Stimulated activated CD8-positive, alpha-beta memory T cell treated with anti-CD3 and anti-CD28 coated beads, Interleukin-7, amount 100 ng/mL, for 24 hours (primary cell): ENCODE measurements at places on chromosomes 6 and 20.

DNA sequence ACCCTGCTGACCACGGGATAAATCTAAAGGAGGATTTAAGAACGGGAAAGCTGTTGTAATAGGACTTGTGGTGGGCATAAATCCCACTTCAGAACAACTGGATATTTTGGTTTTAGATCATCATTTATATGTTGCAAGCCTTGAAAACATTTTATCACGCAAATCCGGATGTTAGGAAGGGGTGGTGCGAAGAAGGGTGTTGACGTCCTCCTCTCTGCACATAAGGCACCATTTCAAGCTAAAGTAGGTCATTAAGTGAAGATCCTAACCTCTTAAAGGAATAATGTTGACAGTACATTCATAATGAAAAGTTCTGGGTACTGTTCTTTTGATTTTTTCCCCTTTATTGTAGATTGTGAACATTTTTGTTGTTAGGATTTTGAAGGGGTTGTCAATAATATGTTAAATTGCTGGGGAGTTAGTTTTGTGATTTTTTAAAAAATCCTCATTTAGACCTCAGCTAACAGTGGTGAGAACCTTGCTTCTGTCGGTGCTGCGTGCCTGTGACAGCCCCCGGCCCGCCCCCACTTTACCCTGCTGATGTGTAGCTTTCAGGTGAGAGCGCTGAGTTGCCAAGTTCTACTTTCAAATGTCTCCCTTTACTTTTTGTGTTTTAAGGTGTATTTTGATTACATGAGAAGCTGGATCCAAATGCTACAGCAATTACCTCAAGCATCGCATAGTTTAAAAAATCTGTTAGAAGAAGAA lies 88.8 kb downstream of the MAP3K4 start:
- DNase-seq, result no peak

DNA sequence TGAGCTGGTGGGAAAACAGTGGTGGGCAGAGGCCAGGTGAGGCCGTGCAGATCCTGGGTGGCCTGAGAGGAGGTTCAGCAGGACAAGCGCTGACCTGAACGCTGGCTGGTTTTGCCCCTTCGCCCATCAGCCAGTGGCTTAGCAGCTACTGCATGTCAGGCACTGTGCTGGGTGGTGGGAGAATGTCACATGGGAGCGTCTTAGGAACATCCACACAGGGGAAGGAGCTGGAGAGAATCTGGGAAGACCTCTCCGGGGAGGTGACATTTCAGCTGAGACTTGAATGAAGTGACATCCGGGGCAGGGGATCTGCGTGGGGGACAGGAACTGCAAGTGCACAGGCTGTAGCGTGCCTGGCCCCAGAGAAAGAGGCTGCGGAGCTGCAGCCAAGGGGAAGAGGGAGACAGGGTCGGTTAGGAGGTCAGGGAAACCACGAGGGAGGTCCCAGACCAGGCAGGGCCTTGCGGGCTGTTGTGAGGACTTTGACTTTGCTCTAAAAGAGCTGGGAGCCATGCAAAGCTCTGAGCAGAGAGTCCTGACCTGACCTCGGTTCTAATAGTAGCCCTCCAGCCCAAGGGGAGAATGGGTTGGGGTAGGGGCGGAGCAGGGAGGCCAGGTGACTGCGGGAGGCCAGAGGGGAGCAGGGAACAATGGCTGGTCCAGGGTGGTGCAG lies 156.8 kb upstream of the PTPN1 start:
- DNase-seq, result no peak

DNA sequence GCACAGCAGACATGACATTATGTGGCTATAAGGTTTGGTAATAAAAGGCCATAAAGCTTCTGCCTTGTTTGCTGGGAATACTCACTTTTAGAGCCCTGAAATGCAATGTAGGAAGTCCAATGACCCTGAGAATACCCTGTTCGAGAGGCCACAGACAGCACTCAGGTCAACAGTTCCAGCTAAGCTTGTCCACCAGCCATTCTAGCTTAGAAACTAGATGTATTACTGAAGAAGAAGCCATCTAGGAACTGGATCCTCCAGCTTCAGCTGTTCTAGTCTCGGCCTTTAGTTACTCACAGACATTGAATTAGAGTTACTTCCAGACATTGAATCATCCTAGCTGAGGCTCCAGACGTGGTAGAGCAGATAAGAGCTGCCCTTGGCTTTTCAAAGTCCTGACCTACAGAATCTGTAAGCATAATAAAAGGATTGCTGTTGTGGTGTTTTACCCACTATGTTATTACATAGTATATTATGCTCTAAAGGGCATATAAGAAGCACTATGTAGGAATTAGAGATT lies 84.9 kb downstream of the MMS22L start:
- DNase-seq, result no peak

DNA sequence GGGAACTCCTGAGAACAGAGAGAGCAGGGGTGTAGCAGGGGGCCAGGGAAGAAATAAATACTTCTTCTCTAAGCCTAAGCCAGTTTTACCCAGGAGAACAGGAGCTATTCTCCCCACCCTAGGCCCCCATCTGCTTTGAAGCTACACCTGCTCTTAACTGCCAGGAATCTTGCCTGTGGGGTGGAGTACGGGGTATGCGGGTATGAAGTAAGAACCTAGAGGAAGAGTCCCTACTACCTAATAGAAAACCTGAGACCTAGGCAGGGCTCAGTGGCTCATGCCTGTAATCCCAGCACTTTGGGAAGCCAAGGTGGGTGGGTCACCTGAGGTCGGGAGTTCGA lies 1.5 kb downstream of the SLC29A1 start:
- DNase-seq, result no peak

GRCh38 chr6:18215436-18215835 lies 48.9 kb downstream of the DEK start:
- DNase-seq, result no peak

- peak; percentile 34 for DNase-seq
Observed at GRCh38 chr20:2387180-2387577, 6.5 kb downstream of the TGM6 start.

DNA sequence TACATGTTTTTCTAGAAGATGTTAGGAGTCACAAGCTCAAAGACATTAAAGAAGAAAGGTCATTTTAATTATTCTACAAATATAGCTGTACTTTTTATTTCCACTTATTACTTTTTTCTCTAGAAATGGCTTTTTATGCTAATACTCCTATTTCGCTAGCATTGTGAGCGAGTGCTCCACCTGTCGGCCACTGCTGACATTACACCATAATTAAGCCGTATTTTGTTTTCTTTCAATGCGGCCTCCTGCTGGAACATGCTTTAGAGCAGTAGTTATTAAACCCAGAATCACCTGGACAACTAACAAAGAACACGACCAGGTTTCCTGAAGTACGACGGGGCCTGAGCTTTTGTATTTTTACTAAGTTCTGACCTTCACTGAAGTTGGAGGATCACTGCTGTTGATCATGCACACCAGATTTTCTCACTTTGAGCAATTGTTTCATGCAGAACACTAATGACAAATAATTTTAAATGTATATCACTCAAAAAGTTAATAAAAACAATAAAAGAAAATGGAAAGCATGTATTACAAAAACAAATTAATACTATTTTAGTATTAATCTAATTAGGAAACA lies 74.1 kb upstream of the PAK5 start:
- DNase-seq, result no peak

- no peak for DNase-seq
Observed at GRCh38 chr6:21885532-21886114, 292.1 kb downstream of the SOX4 start.

GRCh38 chr6:84455511-84456029 lies 228.1 kb upstream of the CEP162 start:
- no peak for DNase-seq

DNA sequence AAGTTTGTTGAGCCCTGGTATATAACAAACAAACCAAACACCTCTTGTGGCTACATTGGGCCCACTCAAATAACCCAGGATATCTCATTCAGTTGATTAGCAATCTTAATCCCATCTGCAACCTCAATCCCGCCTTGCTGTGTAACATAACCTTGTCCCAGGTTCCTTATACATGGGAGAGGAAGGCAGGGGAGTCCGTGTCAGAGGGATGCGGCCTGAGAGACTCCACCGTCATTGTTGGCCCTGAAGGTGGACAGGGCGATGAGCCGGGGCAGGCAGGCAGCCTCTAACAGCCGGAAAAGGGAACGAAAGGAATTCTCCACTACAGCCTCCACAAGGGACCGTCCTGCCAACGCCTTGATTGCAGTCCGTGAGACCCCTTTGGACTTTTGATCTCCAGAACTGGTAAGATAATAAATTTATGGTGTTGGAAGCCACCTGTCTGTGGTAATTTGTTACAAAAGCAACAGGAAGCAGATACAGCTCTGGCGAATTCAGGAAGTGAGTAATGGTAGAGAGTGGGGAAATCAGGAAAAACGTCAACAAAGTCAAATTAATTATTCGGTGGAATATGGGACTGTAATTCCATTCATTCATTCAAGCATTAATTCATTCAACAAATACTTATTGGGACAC lies 124.5 kb upstream of the SALL4 start:
- no peak for DNase-seq

GRCh38 chr6:80165143-80165542 lies 58.7 kb downstream of the BCKDHB start:
- no peak for DNase-seq

DNA sequence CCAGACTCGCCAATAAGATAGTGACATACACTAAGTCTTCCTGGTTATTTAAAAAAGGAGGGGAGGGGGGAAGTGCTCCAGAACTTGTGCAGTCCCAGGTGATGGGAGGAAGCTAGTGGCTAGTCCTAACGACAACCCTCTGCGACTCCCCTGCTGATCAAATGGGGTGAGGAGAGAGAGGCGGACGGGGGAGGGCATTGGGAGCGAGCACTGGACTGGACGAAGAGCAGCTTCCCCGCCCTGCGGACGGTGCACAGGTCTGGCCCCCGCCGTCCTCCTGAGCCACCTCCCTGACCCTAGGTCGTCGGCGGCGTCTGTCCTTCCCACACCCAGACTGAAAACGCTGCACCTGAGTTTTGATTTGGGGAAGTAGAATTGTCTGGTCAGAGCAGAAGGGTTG lies 2.2 kb upstream of the OLIG3 start:
- DNase-seq, result no peak

DNA sequence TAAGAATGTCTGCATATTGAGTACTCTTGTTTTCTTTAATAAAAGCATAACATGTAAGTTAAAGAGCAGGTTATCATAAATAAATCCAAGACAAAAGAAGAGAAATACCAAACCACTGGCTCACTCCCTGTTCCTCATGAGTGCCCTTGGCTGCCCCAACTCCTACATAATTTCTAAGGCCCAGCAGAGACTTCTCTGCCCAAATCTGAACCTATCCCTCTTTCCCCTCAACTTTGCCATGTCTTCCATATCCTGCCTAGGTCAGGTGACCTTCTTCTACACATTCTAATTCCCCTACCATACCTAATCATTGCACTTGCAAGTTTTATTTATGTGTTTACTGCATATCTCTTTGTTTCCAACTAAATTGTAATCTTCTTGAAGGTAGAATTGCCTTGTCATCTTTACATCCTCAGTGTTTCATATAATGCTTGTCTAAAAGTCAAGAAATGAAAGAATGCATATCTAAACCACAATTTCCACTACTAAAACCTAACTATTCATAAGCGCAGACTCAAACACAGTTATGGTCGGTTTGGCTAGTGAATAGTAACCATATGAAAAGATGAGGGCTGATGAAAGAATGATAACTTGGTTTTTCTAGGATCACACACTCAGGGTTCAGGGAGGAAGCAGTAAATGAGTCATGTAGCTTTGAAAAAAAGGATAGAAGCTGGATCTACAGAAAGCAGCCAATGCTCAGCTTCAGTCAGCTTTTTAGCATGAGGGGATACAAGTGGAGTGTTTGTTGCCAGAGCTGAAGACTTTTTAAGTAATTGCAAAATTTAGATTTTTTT lies 53.3 kb upstream of the EYA4 start:
- no peak for DNase-seq

DNA sequence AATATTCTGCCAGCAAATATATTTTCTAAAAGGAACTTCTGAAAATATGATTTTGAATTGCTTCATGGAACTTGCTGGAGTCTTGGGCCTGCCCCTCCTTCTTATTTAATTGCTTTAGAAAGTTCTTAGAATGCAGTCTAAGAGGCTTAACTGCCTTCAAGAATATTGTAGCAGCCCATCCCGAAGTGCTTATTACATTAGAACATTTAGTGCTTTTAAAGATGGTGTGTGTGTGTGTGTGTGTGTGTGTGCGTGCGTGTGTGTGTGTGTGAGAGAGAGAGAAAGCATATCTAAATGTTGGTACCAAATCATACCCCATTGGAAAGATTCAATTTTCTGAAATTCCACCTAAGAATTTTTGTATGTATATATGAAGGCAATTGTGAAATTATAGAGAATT lies 193.5 kb downstream of the SLC24A3 start:
- no peak for DNase-seq

- DNase-seq, result no peak
Observed at GRCh38 chr6:109702791-109703190, 11.7 kb downstream of the FIG4 start.

GRCh38 chr6:2196079-2196679 lies 49.2 kb downstream of the GMDS start:
- DNase-seq, result no peak

- DNase-seq, result no peak
Observed at GRCh38 chr20:58233393-58233792, 4.9 kb upstream of the ANKRD60 start.

DNA sequence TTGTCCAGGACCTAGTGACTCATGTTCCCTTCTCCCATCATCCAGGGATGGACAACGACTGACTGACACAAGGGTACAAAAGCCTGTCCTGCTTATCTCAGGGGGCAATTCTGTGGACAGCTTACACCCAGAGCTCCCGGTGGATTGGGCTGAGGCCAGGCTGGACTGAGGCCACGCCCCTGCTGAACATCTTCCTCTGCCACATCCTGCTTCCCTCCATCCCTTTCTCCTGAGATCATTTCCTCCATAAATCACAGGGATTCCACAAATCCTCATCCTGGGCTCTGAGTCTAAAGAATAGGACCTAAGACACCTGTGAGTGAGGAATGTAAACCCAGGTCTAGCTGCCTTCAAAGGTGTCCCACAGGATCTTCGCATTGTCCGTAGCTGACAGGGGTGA lies 30.4 kb upstream of the RNF24 start:
- DNase-seq, result no peak

DNA sequence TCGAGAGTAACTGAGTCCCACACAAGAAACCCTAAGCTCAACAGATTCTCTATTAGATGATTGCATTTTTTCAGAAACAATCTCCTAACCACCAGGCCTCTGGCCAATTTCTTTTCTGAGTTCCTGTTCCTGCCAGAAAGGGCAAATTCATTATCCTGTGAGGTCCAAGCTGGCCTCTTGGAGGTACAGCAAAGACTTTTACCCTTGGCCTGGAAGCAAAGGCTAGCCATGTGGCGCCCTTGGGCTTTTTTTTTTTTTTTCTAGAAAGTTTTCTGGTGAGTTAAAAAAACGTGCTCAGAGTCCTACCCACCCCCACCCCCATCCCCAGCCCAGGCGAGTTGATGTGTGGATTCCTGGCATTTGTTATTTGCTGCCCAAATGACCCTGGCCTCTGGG lies 59.0 kb upstream of the EEF1A1 start:
- DNase-seq, result no peak

GRCh38 chr20:48205786-48206185 lies 420.5 kb upstream of the SULF2 start:
- no peak for DNase-seq

DNA sequence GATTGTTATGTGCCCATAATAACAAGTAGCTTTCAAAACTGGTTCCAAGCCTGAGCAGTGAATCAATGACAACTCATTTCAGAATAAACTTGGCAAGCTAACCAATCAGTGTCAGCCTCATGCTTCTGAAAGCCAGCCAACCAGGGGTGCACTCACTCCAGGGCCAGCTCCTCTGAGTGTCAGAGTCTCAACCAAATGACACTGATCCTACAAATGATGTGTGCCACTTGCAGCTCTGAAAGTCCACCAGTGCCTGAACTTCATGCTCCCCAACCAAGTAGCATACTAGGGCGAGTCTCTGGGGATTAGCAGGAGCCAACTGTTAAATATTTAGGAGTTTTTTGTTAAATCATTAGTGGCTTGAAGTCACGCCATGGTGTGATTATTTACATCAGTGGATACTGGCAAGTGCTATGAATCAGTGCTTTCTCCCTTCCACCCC lies 4.5 kb downstream of the IYD start:
- no peak for DNase-seq
